Cerebellum (tissue), 4 donors: ENCODE measurements at places on chromosomes 6 and 20. TPM values are rescaled to one million over a fixed set of nuclear protein-coding genes. Genes with fewer than 3 reads are reported as not detected.

Gene KCNG1
- total RNA-seq = 3.5 TPM

Gene SNX14
- 125 TPM for total RNA-seq

Gene DTNBP1
- 7.3 TPM for total RNA-seq

Gene TTLL9
- 2.5 TPM for total RNA-seq

Gene SLC26A8
- 3.7 TPM for total RNA-seq

Gene CST9
- not detected for total RNA-seq

Gene TPBG
- 20.4 TPM for total RNA-seq

Gene KIF25
- total RNA-seq = 0.64 TPM

Gene SMOC2
- 1.9 TPM for total RNA-seq

Gene FAM162B
- total RNA-seq = 1.4 TPM

Gene NKAIN4
- 35.0 TPM for total RNA-seq
